ENCODE measurements at places on chromosomes 5 and 9.

DNA sequence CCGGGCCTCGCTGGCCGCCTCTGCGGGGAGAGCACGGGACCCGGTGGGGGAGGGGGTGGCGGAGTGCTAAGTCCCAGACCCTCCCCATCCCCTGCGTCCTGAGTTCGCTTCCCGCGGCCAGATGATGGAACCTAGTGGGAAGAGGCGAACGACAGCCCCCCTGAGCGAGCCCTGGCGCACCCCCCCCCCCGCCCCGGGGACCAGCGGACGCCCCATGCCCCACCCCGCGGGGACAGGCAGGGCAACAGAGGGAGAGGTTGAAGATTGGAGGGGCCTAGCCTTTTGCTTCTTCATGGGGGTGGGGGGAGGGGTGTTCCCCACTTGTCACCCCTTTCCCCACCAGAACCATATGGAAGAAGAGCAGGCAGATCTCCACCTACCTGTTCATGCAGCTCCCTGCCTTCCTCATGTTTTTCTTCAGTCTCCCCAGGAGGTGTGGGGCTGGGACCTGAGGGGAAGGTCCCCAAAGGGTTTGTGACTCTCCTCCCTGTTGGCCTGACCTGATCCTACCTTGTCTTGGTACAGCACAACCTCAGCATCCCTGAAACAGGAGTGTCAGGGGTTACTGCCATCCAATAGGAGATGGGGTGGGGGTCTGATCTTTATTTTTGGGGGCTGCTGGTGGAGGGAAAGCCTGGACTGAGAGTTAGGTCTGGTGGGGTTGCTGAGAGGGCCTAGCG is 485 bp downstream of the FAM53C start:
- no peak for DNase-seq

DNA sequence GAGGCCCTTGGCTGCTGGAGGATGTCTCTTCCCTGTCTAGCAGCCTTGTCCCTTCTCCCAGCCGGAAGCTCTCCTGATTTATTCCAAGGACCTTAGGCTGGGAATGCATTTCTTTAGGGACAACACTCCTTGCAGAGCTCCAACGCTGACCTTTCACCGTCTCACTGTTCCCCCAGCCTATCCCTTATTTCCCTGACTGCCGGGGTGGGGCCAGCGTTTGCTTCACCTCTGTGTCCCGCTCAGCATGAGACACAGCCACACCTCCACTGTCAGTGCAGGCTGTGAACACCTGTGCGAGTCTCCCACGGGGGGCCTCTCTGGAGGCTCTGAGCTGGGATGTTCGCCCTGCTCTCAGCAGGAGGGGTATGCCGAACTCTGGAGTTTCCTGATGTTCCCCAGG is 106.2 kb upstream of the FCN2 start:
- DNase-seq, result no peak

GRCh38 chr5:610011-610743 is 2.0 kb upstream of the CEP72 start:
- DNase-seq, result no peak

DNA sequence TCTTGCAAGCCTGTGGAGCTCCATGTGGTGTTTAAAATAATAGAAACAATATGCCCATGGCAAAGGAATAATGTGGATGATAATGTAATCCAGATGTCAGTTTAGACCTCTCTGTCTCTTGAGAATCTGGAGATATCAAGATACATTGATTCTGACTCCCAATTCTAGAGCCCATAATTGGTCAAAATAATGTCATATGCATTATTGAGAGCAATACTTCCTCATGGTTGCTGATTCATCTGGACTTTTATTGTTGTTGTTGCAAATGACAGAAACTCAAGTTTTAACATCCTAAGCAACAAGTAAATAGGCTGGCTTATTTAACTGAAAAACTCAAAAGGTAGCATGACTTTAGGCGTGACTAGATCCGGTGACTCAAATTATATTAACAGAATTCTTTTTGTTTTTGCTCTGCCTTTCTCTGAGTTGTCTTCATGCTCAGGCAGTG is 152.1 kb downstream of the PCSK1 start:
- DNase-seq, result no peak

DNA sequence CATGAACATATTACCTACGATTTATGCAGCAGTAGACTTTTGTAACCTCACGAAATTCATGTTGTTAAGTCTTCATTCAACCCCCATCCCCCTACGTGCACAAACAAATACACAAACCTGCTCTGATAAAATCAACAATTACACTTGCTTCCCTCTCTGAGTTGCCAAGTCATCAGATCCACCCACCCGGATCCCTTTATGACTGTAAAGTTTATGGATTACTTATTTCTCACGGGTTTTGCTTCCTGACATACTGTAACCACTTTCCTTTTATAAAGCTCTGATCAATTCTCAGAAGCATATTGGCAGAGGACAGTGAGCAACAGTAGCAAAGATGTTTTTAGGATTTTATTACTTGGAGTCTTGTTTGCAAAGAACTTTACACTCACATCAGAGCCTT is 70.5 kb downstream of the MLLT3 start:
- no peak for DNase-seq

DNA sequence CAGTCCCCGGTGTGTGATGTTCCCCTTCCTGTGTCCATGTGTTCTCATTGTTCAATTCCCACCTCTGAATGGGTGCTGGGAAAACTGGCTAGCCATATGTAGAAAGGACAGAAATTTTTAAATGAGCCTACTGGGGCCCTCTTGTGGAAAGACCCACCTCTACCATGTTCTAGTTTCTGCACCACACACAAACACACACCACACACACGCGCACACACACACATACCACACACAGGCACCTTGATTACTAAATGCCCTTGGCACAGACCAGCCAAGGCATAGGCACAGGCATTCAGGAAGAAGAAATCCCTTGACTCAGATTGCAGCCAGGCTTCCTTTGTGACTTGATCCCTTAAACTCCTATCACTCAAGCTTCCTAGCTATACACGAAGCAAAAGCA is 60.5 kb downstream of the SIL1 start:
- DNase-seq, result no peak

DNA sequence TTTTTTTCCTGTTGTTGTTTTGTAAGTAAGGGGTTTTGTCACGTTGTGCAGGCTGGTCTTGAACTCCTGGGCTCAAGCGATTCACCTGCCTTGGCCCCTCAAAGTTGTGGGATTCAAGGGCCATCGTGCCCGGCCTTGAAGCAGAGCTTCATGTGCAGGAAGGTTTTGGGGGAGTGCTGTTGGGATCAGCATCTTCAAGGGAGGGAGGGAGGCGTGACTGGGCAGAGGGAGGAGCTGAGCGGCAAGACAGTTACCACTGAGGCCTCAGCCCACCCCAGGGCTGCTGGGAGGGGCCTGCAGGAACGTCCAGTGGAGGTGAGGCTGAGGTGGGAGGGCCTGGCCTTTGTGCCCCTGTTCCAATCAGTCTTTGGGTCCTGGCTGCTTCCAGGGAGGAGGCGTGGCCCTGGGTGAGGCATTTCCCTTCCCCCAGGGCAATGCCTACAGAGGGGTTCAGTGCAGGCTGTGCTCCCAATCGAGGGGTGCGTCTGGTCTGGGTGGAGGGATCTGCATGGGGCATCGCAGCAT is 21.4 kb downstream of the OR2V1 start:
- no peak for DNase-seq

DNA sequence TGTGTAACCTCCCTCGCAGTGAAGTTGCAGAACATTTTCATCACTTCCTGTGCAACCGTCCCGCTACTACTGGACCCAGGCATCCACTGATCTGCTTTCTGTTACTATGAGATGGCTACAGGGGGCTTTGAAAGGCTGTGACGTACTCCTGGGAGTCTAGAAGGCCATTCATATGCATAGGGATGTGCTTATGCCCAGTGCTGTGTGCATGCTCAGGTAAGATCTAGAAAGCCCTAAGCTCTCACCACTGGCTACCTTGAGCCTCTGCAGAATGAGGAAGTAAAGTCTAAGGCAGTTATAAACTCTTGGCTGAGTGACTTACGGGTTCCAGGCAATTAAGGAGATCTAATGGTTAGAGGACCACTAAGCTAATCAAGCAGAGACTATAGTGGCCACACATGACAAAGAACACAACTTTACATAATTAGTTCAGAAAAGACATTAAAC is 11.8 kb downstream of the HNRNPAB start:
- DNase-seq, result no peak

- no peak for DNase-seq
Observed at GRCh38 chr5:73506459-73506955, 8.3 kb downstream of the BTF3 start.

GRCh38 chr9:125807079-125807478 is 59.9 kb downstream of the PBX3 start:
- no peak for DNase-seq

- no peak for DNase-seq
Observed at GRCh38 chr5:150142959-150143349, 12.7 kb downstream of the PDGFRB start.

DNA sequence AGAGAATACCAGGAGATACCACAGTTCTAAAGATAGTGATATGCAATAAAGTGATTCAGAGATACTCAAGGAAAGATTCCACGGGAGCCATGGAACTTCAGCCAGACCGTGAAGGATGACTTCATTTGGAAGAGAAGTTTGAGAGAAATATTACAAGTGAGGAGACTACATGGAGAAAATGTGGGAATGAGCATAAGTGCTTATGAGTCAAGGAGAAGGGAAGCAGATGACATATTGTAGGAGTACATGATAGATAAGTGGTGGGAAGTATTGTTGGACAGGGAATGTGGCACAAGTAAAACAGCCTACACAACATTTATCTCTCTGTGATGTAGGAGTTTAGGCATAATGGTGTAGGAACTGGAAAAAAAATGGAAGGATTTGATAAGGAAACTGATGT is 122.1 kb upstream of the FBXL17 start:
- no peak for DNase-seq

GRCh38 chr5:95728494-95729114 is 2.5 kb upstream of the RHOBTB3 start:
- DNase-seq, result no peak

- DNase-seq, result no peak
Observed at GRCh38 chr9:34171753-34172535, 6.9 kb upstream of the UBAP1 start.

- DNase-seq, result no peak
Observed at GRCh38 chr9:115263371-115264075, 145.6 kb upstream of the TNC start.

- DNase-seq, result no peak
Observed at GRCh38 chr5:131810510-131811249, 13.9 kb upstream of the FNIP1 start.

- no peak for DNase-seq
Observed at GRCh38 chr5:17452936-17453335, 45.1 kb upstream of the TAF11L2 start.

- DNase-seq, result no peak
Observed at GRCh38 chr5:4520559-4520958, 619.6 kb upstream of the ADAMTS16 start.

- DNase-seq, result no peak
Observed at GRCh38 chr5:62938927-62939326, 360.3 kb downstream of the LRRC70 start.

GRCh38 chr9:72552356-72552755 is 30.9 kb downstream of the TMC1 start:
- no peak for DNase-seq

GRCh38 chr9:102911185-102911584 is 83.9 kb upstream of the CYLC2 start:
- no peak for DNase-seq

DNA sequence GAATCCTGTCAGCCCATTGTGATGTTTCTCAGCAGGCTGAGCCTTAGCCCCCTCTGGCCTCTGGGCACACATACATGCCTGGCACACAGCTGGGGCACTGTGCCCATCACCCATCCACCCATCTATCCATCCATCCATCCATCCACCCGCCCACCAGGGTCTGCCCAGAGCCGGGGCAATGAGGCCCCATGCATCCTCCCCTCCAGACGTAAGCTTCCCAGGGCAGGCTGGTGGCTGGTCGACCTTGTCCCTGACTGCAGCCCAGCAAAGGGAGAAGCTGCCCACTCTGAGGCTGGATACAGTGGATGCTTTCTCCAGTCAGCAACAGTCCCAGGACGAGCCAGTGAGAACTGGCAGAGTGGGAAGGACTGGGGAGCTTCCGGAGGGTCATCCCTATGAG is 21.1 kb upstream of the SLC25A51 start:
- DNase-seq, result no peak

GRCh38 chr5:148826739-148827070 is 294 bp downstream of the ADRB2 start:
- DNase-seq, result no peak

GRCh38 chr5:142796492-142797109 is 26.4 kb downstream of the ARHGAP26 start:
- DNase-seq, result no peak

GRCh38 chr9:68619636-68620035 is 79.0 kb upstream of the TMEM252 start:
- DNase-seq, result no peak

DNA sequence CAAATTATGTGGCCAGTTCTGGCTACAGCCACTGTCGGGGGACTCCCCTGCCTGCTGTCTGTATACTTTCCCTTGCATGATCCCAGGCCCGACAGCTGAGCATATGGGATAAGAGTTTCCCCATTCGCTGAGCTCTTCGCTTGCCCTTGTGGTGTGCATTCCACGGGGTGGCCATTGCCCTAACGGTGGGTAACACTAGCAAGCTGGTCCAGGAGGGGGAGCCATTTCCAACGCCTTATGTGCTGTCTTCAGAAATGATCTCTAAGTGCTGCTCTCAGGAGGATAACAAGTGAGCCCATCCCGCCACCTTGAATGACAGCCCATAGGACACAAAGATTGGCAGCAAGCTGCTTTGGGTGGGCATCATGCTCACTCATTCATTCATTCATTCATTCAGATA is 190.9 kb downstream of the FSTL4 start:
- no peak for DNase-seq

- no peak for DNase-seq
Observed at GRCh38 chr5:169176709-169177694, 123.9 kb downstream of the SLIT3 start.

- no peak for DNase-seq
Observed at GRCh38 chr5:157444224-157444623, 15.8 kb upstream of the NIPAL4 start.

- no peak for DNase-seq
Observed at GRCh38 chr9:90552317-90552716, 90.3 kb downstream of the DIRAS2 start.

GRCh38 chr5:149172261-149172660 is 31.0 kb downstream of the ABLIM3 start:
- DNase-seq, result no peak

GRCh38 chr9:33517373-33517772 is 6.7 kb upstream of the ANKRD18B start:
- DNase-seq, result no peak

GRCh38 chr9:135523521-135524129 is 2.4 kb downstream of the LCN1 start:
- no peak for DNase-seq

Measured in stimulated activated CD8-positive, alpha-beta memory T cell treated with anti-CD3 and anti-CD28 coated beads, Interleukin-4, amount 100 ng/mL, for 1 hour (primary cell).